Stimulated activated CD4-positive, alpha-beta T cell treated with anti-CD3 and anti-CD28 coated beads, Interleukin-4, amount 100 ng/mL, for 48 hours (primary cell): ENCODE measurements at places on chromosomes 13 and 19.

DNA sequence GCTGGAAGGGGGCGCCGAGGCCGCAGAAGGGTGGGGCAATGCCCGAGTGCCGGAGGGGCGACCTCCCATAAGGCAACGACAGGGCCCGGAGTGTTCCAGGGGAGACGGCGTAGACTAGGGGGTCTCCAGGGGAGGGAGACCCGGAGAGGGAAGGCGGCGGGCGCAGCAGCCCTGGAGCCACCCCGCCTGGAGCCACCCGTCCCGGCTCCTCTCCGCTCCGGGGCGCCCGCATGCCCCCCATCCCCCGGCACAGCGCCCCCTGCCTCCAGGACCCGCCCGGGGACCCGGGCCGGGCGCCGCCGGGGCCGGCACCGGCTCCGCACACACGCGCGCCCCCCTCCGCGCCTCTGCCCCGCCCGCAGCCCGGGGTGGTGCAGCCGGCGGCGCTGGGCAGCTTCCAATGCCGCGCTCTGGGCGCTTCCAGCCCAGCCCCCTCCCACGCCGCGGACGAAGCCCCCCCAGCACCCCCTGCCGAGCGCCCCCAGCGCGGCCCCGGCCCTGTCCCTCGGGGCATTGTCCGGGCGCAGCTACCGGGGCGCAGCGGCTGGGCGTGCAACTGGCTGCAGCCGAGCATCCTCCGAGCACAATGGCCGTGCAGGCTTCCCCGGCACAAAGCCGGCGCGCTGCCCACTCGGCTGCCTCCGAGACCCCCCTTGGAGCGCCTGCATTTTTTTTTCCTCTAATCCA, 519 bp downstream of the PTPRS start:
- DNase-seq = no peak

DNA sequence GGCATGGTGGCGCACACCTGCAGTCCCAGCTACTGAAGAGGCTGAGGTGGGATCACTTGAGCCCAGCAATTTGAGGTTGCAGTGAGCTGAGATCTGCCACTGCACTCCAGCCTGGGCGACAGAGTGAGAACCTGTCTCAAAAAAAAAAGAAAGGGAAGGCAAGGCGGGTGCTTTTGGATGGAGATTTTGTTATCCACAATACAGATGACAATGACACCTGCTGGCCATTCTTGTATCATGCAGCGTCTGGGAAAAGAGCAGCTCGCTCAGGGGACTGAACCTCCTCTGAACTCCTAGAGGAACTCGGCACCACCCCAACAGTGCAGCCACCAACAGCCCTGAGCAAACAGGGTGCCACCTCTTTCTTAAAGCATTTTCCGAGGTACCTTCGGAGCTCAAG, 22.8 kb downstream of the HAUS8 start:
- DNase-seq = no peak

GRCh38 chr13:94121686-94122085, 357.8 kb downstream of the DCT start:
- DNase-seq = no peak

- DNase-seq = no peak
These were observed 539 bp downstream of the PLD3 start for GRCh38 chr19:40348961-40349507.

GRCh38 chr19:17755977-17756670, 4.8 kb downstream of the FCHO1 start:
- no peak for DNase-seq

DNA sequence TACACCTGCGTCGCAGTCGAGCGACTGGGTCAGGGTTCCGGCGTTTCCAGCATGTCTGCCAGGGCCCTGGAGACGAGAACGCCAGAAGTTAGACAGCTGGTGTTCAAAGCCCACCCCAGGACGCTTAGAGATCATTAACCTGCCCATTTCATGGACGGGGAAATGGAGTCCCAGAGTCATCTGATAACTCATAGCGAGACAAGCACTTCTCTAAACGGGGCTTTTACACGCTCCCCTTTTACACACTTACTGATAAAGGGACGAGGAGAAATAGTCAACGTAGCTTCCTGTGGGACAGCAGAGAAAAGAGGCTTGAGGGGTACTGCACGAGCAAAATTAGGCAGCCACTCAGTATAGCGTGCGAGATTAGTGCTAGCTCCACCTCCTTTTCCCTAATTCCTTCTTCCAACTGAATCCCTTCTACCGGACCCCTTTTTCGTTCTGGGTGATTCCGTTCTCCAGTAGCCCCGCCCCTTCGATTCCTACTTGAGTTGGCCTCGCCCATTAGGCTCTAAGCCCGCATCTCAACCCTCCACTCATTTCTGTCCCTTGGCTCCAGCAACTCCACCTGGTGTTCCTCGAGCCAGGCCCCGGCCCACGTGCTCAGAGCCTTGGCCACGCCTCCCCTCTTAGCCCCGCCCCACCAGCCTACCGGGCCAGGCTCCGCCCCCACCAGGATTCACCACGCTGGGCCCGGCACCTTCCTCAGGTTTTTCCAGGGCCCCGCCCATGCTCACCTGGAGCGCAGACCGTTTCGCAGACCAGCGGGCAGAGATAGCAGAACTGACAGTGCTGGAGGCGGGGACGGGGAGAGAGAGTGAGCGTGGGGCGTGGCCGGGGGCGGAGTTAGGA, 3.7 kb downstream of the HRC start:
- DNase-seq = peak; percentile 56

DNA sequence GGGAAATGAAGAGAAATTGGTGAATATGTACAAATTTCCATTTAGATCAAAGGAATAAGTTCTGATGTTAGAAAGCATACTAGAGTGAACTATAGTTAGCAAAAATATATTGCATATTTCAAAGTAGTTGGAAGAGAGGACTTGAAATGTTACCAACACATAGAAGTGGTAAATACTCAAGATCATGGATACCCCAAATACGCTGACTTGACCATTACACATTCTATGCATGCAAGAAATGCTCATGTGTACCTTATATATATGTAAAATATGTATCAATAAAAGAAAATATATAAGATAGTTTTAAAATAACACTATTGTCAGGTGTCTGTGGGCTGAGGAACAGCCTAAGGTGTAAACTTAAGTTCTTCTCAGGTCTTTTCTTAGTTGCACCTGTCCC, 14.6 kb upstream of the ZNF491 start:
- no peak for DNase-seq

DNA sequence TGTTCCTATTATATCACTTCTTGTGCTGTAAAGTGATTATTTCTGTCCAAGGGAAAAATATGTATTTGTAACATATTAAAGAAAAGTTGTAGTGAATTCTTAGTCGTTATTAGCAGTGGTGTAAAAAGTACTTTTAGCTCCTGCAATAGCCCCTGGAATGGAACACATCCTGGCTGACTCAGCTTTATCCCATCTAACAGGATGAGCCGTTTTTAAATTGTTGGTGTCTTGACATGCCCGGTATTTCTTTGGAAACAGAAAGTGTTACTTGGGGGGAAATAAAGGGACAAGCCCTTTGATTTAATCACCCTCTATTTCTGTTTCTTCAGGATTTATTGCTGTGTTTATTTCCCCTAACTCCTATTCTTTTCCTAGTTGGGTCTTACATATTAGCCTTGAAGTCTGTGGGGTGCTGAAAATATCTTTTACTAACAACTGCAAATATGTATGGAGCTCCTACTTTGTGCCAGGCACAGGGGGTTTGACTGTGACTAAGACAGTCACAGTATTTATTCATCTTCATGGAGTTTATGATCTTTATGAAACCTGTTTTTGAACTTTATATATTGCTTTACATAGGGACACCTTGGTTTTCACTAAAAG, 17.9 kb downstream of the COG3 start:
- DNase-seq = no peak

DNA sequence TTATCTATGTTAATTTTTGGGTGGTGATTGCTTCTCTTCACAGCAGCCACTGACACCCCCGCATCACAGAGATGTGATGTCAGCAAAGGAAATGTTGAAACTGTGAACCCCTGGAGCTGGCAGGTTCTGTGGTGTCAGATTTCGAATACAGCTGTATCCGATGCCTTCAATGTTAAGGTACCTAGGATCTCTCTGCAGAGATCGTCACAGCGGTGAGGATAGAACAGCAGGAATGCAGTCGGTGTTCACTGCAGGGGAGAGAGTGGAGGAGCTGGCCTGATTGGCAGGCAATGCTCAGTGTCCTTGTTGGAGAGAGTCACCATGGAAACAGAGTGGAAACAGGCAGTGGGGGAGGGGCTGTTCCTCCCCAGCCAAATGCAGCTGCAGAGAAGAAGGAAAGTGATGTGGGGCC, 79.5 kb upstream of the ZNF835 start:
- DNase-seq = no peak

DNA sequence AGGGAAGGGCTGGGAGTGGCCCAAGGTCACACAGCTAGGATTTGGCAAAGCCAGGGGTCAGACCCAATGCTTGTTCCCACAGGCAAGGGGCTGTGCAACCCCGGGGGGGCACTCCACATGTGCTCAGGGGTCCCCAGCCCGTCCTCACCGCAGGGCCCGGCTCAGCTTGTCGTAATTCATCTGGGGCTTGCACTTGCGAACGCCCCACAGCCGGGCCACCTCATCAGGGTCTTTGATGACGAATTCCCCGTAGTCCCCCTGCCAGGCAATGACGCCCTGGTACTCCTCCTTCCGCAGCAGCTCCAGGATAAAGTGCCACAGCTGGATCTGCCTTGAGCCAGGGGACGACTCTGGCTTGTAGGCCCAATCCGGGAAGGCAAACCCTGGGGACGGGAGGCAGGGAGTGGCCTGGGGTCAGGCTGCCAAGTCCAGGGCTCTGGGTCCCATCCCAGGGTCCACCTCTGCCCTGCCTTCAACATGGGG, 4.7 kb downstream of the ERF start:
- DNase-seq = no peak

GRCh38 chr19:35860436-35860817, 3.7 kb downstream of the KIRREL2 start:
- no peak for DNase-seq

DNA sequence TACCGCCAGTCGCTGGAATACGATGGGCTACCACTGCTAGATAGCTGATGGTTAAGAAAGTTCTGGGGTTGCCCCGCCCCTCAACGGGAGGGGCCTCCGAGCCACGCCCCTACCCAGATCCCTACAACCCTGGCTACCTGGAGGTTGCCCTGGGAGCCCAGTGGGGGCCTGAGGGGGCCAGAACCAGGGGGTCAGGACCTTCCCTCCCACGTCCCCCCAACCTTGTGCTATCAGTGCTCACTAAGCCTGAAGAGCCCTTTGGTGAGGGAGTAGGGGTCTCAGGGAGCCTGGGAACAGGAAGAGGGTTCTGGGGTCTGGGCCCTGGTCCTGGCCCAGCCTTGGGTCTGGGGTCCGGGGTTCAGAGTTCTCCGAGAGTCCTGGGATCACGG, 8.9 kb downstream of the OCEL1 start:
- peak; percentile 64 for DNase-seq

GRCh38 chr13:97386801-97387484, 47.0 kb upstream of the RAP2A start:
- DNase-seq = no peak

DNA sequence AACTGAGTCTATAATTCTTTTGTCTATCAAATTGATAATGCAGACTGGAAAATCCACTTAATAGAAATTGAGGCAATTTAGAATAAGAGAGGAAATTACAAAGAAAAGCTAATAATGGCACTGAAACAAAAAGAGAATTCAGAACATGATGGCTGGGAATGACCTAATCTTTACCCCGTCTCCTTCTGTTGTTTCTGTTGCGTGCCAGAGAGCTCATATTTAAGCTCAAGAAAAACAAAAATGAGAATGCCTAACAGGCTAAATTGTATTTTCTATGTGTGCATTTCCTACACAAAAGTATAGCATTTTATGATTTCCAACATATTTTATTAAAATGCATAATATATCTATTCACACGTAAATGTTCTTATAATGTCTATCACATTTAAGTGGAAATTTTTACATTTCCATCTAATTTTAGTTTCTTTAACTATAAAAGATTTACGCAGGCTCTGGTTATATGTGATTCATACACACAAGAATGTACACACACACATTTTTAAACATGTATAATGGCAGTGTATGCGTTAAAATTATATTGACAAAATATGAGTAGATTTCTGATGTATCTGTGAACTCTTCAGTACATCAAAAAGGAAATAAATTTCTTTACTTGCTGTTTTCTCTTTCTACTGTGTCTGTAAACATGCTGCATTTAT, 432.3 kb downstream of the SLITRK6 start:
- no peak for DNase-seq

DNA sequence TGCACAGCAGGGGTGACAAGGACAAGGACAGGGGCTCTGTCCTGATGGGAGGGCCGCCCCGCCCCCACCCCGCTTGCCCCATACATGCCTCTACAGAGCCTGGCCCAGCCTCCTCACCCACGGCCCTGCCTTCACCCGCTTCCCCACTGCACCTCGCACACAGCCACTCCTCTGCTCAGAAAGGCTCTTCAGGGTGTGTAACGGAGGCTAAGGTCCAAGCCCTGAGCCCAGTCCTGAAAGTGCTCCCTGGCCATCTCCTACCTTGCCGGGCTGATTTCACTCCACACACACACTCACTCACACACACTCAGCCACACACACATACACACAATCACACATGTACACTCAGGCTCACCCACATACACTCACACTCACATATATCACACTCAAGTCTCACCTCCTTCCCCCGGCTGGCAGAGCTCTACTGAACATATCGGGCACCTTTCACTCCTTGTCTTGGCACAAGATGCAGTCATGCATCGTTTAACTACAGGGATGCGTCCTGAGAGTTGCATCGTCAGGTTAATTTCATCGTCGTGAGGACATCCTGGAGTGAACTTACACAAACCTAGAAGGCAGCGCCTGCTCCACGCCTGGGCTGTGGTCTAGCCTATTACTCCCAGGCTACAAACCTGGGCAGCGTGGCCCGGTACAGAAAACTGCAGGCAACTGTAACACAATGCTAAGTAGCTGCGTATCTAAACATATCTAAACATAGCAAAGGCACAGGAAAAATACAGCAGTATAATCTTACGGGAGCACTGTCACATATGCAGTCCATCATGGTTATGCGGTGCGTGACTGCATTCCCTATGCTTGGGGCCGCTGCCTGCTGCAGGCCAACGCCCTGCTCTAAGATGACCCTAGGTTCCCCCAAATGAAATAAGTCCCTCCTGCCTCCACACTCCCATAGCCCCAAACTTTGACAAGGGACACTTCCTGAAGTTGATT, 13.1 kb downstream of the EPS15L1 start:
- no peak for DNase-seq

- DNase-seq = no peak
These were observed 32.3 kb downstream of the UGGT2 start for GRCh38 chr13:96020931-96021330.

GRCh38 chr19:41872775-41873647, 4.1 kb upstream of the CD79A start:
- DNase-seq = peak; percentile 62

GRCh38 chr19:855142-855541, 3.0 kb downstream of the ELANE start:
- no peak for DNase-seq

DNA sequence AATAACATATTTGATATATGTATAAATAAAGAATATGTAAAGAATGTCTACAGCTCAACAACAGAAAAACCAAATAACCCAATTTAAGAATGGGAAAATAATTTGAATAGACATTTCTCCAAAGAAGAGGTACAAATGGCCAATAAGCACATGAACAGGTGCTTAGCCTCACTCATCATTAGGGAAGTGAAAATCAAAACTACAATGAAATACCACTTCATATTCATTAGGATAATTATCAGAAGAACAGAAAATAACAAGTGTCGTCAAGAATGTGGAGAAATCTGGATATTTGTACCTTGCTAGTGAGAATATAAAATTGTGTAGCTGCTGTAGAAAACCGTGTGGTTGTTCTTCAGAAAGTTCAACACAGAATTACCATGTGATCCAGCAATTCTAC, 8.4 kb upstream of the SUPT20H start:
- no peak for DNase-seq
